ENCODE measurements at places on chromosomes 3 and 15.

GRCh38 chr15:88841236-88841635, 38.0 kb downstream of the ACAN start:
- DNase-seq: no peak

DNA sequence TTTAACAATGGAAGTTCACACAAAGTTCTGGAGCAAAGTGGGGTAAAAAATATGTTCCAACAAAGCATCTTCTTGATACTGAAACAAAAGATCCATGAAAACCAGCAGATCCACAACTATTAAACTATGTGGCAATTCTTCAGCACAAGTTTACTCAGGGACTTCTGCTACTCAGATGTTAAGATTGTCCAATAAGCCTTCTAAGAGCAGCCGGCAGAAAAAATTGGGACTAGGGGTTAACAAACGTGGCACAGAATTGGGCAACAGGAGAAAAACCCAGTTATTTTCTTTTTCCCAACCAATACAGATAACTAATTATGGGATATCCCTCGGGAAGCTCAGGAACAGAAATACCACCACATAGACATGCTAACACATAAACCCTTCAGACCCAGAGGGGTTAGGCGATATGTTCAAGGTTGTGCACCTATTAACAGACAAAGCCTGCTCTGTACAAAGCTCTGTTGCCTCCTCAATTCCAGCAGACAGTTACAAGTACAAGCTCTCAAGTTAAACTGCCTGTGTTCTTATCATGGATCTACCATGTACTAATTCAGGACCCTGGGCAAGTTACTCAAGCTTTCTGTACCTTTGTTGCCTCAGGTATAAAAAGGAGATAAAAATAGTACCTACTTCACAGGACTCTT, 6.8 kb downstream of the SSR3 start:
- no peak for DNase-seq

DNA sequence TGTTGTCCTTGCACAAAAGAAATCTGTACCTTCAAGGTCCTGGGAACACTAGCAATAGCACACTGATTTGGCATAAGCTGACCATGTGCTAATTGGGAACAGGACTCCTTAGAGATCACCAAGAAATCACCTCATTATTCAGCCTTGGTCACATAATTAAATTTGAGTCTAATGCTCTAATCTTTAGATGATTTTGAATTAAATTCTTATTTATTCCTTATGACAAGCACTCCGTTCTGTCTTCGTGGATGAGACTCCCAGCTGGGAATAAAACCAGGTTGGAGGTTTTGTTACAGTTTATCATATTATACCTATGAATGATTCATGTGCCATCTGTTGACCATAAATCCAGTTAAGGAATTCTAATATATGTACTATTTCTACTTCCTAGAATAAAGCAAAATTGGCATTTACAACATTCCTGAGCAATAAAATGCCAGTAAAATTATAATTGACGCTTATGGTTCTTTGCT, 162.2 kb downstream of the MYRIP start:
- DNase-seq: no peak

GRCh38 chr3:60225848-60226247, 1025.4 kb downstream of the FHIT start:
- DNase-seq: no peak

DNA sequence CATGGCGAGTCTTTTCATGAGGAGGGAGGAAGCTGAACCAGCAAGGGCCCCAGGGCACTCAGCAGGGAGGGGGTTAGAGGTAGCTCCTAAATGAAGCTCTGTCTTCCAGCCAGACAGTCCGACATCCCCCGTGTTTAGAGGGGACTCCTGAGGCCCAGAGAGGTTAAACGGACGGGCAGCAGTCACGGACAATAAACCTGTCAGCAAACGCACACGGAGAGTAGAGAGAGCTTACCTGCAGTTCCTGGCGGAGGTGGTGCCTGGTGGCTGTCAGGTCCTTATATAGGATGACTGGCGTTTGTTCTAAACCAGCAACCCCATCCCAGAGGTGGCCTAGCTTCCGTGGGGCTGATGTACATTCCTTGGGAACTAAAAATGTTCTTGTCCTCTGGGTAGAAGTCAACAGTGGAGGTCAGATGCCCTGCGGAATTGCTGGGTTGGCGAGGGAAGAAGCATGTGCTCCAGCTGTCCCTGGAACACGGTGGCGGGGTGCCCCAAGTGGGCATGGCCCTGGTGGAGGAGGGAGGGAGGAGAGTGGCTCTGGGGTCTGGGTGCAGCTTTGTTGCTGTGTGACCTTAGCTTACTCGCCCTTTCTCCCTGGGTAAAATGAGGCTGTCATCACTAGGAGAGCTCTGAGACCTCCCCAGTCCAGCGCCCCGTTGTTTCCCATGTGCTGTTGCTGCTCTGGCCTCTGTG, 2.1 kb downstream of the GHRL start:
- DNase-seq: no peak

- no peak for DNase-seq
These were observed 71.7 kb upstream of the TTC14 start for GRCh38 chr3:180530276-180530675.

- no peak for DNase-seq
These were observed 2.2 kb downstream of the FOXB1 start for GRCh38 chr15:60006203-60006862.

GRCh38 chr15:31147456-31147855, 45.9 kb upstream of the TRPM1 start:
- no peak for DNase-seq

DNA sequence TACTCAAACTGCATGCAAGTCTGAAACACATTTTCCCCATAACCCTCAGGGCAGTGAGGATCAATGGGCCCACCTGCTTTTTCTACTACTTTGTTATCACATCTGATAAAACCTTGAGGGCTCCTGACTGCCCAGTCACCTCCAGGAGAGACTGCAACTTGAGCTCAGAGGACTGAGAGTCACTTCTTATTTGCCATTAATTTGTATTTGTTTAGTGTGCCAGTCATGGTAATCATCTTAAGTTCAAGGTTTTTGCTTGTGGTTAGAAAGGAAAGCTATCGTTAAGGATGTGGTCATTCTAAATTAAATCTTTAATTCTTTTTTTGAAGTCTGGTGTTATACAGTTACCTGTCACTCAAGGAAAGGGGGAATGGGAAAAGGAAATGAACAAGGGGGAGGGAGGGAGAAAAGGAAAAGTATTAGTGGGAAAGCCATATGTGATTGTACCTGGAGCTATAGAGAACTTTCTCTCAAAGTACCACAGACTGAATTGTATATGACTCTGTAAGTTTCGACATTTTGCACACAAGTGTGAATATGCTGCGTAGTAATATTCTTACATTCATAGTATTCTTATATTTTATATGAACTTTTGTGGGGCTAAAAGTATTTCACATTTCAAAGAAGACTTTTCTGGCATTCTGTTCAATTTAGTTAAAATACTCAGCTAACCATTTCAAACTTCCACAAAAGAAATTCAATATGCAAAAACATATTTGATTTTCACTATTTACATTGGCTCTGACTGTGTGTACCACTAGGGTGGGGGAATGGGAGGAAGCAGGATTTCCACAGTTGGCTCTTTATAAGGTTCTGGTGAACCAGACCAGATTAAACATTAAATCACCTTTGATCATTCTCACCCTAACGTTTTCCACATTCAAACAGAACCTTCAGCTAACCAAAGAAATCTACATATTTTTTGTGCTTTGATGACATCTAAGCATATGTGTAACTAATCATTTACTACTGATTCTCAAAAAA, 166.5 kb upstream of the ATP11B start:
- DNase-seq: no peak

DNA sequence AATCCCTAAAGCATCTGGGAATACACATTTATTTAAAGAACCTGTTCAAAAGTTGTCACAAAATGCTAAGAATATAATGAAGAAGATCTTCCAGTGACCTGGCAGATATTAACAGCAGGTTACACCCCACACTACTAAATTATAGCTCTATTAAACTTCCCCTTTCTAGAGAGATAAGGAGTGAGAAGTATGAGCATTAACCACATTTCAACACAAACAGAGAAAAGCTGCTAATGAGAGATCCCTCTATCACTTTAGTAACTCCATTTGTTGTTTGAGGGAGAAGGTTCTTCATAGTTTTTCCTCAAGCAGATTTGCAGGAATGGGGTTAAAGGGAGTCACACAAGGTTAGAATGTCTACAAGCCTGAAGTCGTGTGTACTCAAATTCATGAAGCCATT, 3.6 kb downstream of the COL8A1 start:
- DNase-seq: no peak

- no peak for DNase-seq
These were observed 289.1 kb downstream of the GAP43 start for GRCh38 chr3:115912372-115912771.
